CD4-positive, CD25-positive, alpha-beta regulatory T cell (primary cell): ENCODE measurements at places on chromosomes 4 and X. TPM values are rescaled to one million over a fixed set of nuclear protein-coding genes. Genes with fewer than 3 reads are reported as not detected.

- H3K27me3 ChIP-seq: no peaks in the 10 kb centered on the region
- H3K4me1 ChIP-seq: peaks cover 17% of the 10 kb centered on the region
- H3K4me3 ChIP-seq: peak overlapping the region; percentile 83
- H3K27ac ChIP-seq: peak overlapping the region; percentile 83
These were observed 685 bp downstream of the COMMD8 start for GRCh38 chr4:47462799-47463234.

GRCh38 chr4:153071958-153072598, 132.2 kb upstream of the TRIM2 start:
- DNase-seq: no peak
- H3K4me1 ChIP-seq: peaks cover 10% of the 10 kb centered on the region
- H3K27ac ChIP-seq: no peak overlapping the region
- no peaks in the 10 kb centered on the region for H3K36me3 ChIP-seq
- H3K4me3 ChIP-seq: no peak overlapping the region

- no peak overlapping the region for H3K4me3 ChIP-seq
- no peaks in the 10 kb centered on the region for H3K36me3 ChIP-seq
- DNase-seq: no peak
- no peak overlapping the region for H3K27ac ChIP-seq
- no peaks in the 10 kb centered on the region for H3K4me1 ChIP-seq
These were observed 377.1 kb upstream of the LCORL start for GRCh38 chr4:18398661-18399060.

GRCh38 chr4:136371231-136371630, 1161.1 kb downstream of the PCDH18 start:
- no peaks in the 10 kb centered on the region for H3K36me3 ChIP-seq
- H3K4me3 ChIP-seq: no peak overlapping the region
- no peaks in the 10 kb centered on the region for H3K4me1 ChIP-seq

DNA sequence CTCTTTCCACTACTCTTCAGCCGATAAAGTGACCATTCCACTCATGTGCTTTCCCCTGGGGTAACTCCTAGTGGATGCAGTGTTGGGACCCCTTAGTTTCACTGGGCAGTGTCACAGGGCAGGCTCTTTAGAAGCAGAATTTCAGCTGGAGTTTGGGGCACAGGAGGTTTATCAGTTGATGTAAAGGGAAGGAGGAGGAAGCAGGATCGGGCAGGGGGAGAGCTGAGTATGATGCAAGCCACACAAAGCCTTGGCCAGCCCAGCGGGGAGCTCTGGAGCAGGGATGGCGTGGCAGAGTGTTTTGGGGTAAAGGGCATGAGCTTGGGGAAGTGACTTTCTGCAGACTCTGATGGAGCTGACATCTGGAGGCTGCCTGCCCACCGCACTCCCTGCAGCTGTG, 19.3 kb downstream of the WDR13 start:
- no peak overlapping the region for H3K4me3 ChIP-seq
- H3K36me3 ChIP-seq: no peaks in the 10 kb centered on the region
- H3K27me3 ChIP-seq: no peaks in the 10 kb centered on the region
- DNase-seq: no peak

DNA sequence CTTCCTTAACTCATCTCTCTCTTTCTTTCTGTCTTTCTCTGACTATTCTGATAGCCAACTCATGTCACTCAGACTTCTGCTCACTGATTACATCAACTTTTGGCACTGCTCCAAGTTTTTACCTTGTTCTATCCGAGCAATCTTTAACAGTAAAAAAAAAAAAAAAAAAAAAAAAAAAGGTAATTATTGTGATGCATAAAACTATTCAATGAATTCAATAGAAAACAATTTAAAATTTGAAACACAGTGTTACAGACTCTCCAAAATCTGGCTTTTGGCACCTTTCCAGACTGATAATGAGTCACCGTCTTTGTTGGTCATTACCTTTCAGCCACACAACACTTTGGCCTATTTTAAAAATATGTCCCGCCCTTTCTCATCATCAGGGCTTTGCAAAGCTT, 229.5 kb downstream of the GALNTL6 start:
- H3K4me1 ChIP-seq: no peaks in the 10 kb centered on the region
- H3K36me3 ChIP-seq: no peaks in the 10 kb centered on the region
- H3K27me3 ChIP-seq: no peaks in the 10 kb centered on the region
- no peak for DNase-seq
- H3K27ac ChIP-seq: no peak overlapping the region

DNA sequence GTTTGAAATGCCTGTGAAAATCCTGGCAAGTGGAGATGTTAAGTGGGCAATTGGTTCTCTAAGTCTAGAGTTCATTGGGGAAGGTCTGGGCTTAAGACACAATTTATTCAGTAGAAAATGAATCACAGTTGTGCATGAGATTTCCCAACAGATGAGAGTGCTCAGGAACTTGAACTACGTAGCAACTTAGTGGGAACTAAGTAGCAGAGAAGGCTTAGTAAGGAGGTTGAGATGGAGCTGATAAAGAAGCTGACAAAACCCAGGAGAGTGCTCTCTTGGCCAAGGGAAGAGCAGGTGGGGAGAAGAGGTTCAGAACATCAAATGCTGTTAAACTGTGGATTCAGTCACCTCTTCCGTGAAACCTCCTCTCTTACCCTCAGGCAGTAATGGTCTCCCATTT, 33.0 kb downstream of the AFF1 start:
- DNase-seq: no peak
- no peak overlapping the region for H3K27ac ChIP-seq
- H3K4me1 ChIP-seq: peaks cover 13% of the 10 kb centered on the region
- H3K36me3 ChIP-seq: peaks cover 2% of the 10 kb centered on the region

DNA sequence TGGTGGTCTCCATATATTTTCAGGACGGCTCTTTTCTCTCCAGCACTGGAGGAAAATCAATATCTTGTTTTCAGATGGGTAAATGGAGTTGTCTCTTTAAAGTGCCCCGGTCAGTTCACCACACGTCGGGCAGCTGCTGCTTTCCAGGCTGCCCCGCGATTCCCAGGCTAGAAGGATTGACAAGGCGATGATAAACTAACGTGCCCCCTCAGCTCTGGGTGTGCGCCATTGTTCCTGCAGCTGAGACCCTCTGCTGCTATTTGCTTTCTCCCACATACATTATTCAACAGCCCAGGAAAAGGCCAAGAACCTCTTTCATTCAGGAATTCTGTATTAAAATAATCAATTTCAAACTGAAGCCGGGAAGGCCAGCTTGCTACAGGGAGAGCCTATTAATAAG, 254.5 kb downstream of the SOX3 start:
- H3K4me1 ChIP-seq: no peaks in the 10 kb centered on the region
- DNase-seq: no peak
- no peak overlapping the region for H3K27ac ChIP-seq
- no peaks in the 10 kb centered on the region for H3K36me3 ChIP-seq
- H3K27me3 ChIP-seq: no peaks in the 10 kb centered on the region

- DNase-seq: no peak
- H3K4me3 ChIP-seq: no peak overlapping the region
- no peaks in the 10 kb centered on the region for H3K36me3 ChIP-seq
- H3K27ac ChIP-seq: no peak overlapping the region
These were observed 54.6 kb downstream of the CFAP299 start for GRCh38 chr4:80390178-80390577.

- H3K4me1 ChIP-seq: no peaks in the 10 kb centered on the region
- H3K36me3 ChIP-seq: no peaks in the 10 kb centered on the region
- no peak overlapping the region for H3K27ac ChIP-seq
- peak; percentile 1 for DNase-seq
- no peak overlapping the region for H3K4me3 ChIP-seq
These were observed 100.6 kb downstream of the AFF2 start for GRCh38 chrX:148601034-148601433.

DNA sequence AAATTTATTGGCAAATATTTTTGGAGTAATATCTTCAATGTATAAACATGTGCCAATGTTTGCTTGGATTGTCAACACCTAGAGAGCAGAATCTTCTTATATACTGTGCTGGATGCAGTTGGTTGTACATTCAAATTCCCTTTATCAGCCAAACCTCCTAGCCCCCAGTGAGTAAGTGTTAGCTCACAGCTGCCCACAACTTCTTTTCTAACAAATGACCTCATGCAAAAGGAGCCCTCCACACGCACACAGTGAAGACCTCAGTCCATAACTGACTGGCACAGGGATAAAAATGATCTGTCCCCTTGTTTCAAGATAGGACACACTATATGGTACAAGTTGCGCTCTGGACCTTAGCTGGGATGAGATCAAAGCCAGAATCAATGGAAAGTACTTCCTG, 458.0 kb upstream of the NWD2 start:
- no peak for DNase-seq
- H3K4me3 ChIP-seq: no peak overlapping the region
- H3K27me3 ChIP-seq: no peaks in the 10 kb centered on the region

- no peaks in the 10 kb centered on the region for H3K4me1 ChIP-seq
- H3K36me3 ChIP-seq: no peaks in the 10 kb centered on the region
- H3K27ac ChIP-seq: no peak overlapping the region
- no peak for DNase-seq
These were observed 100.6 kb downstream of the CHIC2 start for GRCh38 chr4:53963781-53964180.

DNA sequence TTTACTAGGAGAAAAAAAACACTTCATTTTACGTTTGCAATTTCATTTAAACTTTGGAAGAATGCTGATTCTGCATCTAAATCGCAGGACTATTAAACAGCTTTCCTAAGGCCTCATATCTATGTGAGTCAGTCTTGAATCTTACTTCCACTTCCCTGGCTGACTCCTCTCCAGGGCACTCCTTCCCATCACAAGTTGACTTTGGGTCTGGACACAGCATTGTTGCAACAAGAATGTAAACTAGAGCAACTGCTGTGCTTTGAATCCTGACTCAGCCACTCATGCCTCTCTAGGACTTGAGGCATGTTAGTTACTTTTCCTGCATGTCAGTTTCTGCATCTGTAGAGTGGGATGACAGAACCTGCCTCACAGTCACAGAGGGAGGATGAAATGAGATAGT, 413.8 kb downstream of the FAT4 start:
- H3K27me3 ChIP-seq: no peaks in the 10 kb centered on the region
- DNase-seq: no peak
- H3K36me3 ChIP-seq: no peaks in the 10 kb centered on the region
- no peak overlapping the region for H3K4me3 ChIP-seq

DNA sequence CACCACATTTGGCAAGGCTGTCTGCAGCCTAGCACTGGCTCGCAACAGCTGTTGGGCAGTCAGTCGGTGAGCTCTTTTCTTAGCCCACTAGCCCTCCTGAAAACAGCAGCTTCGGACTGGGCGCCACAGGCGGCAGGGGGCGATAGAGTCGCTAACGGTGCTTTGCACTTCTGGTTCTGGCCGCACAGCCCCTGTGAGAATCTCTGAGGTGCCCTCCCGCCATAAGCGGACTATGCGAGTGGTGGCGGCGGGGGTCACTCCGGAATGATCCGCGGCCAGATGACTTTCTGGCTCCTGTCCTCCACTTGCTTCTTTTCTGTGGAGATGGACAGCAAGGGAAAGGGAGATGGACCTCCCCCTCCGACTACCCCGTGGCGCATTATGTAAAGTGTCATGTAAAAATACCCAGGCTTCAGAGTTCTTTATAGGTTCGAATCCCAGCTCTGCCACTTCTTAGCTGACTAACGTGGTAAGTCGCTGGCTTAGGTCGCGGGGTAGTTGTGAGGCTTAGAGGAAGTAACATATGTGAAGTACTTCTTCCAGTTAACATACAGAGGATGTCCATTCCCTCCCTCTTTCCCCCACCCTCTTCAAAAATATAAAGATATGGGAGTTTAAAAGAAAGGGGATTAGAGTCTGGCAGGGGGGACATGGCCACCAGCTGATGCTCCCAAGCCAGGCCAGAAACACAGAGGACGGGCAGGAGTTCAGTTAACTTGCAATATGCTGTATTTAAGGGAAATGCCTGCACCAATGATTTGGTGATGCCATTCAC, 11.0 kb downstream of the ARHGAP36 start:
- H3K27ac ChIP-seq: no peak overlapping the region
- no peaks in the 10 kb centered on the region for H3K4me1 ChIP-seq
- H3K36me3 ChIP-seq: no peaks in the 10 kb centered on the region
- no peaks in the 10 kb centered on the region for H3K27me3 ChIP-seq
- no peak overlapping the region for H3K4me3 ChIP-seq
- peak; percentile 6 for DNase-seq

- H3K4me3 ChIP-seq: peak overlapping the region; percentile 77
- peaks cover 16% of the 10 kb centered on the region for H3K4me1 ChIP-seq
- no peaks in the 10 kb centered on the region for H3K36me3 ChIP-seq
- DNase-seq: peak; percentile 7
- H3K27me3 ChIP-seq: peaks cover 3% of the 10 kb centered on the region
These were observed 768 bp upstream of the CDKL5 start for GRCh38 chrX:18424482-18425198.

GRCh38 chrX:110060846-110061537, 58.1 kb downstream of the TMEM164 start:
- DNase-seq: no peak
- no peaks in the 10 kb centered on the region for H3K36me3 ChIP-seq

DNA sequence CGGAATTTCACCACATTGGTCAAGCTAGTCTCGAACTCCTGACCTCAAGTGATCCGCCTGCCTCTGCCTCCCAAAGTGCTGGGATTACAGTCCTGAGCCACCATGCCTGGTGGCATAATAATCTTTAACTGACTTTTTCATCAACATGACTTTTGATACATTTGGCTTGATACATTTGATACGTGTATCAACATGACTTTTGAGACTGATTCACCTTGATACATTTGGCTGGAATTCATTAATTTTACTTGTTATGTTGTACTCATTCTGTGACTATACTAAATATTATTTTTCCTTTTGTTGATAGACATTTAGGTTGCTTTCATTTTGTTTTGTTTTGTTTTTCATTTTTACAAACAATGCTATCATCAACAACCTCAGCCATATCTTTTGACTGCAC, 6.3 kb downstream of the TMEM154 start:
- H3K27me3 ChIP-seq: no peaks in the 10 kb centered on the region
- no peak overlapping the region for H3K4me3 ChIP-seq
- H3K36me3 ChIP-seq: peaks cover 17% of the 10 kb centered on the region
- no peak overlapping the region for H3K27ac ChIP-seq
- no peak for DNase-seq

- H3K36me3 ChIP-seq: no peaks in the 10 kb centered on the region
- H3K27ac ChIP-seq: no peak overlapping the region
- no peaks in the 10 kb centered on the region for H3K4me1 ChIP-seq
These were observed 14.9 kb upstream of the ERCC6L start for GRCh38 chrX:72253686-72254085.

DNA sequence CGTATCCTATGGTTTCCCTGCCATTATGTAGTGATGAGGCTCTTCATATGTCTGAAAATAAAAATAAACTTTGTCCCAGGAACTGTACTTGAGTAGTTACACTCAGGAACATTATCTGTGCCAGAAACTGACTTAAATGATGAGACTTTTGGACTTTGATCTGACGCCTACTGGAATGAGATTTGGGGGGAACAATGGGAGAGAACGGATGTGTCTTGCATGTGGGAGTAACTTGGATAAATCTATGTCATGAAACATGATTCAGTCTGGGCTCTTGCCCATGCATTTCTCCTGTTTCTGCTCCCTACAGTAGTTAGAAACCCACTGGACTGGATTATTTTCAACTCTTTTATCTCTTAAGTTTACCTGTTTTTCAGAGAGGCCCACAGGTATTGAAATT, 2351.4 kb downstream of the PCDH7 start:
- DNase-seq: no peak
- no peaks in the 10 kb centered on the region for H3K4me1 ChIP-seq
- no peaks in the 10 kb centered on the region for H3K36me3 ChIP-seq
- no peak overlapping the region for H3K27ac ChIP-seq
- H3K27me3 ChIP-seq: no peaks in the 10 kb centered on the region

The MAGEA2B gene
- polyA plus RNA-seq: not detected

The MAML3 gene
- polyA plus RNA-seq: 0.20 TPM

The EMCN gene
- not detected for polyA plus RNA-seq

The RNF175 gene
- polyA plus RNA-seq: 17.3 TPM

The GPR78 gene
- polyA plus RNA-seq: not detected

The TRPC5OS gene
- polyA plus RNA-seq: not detected

The ASB9 gene
- polyA plus RNA-seq: not detected

The NEUROG2 gene
- not detected for polyA plus RNA-seq

The SLC16A2 gene
- not detected for polyA plus RNA-seq

The GYPB gene
- not detected for polyA plus RNA-seq

The UNC5C gene
- polyA plus RNA-seq: not detected
